NCI-H226 (cell line): ENCODE measurements at places on chromosomes 12 and 14.

DNA sequence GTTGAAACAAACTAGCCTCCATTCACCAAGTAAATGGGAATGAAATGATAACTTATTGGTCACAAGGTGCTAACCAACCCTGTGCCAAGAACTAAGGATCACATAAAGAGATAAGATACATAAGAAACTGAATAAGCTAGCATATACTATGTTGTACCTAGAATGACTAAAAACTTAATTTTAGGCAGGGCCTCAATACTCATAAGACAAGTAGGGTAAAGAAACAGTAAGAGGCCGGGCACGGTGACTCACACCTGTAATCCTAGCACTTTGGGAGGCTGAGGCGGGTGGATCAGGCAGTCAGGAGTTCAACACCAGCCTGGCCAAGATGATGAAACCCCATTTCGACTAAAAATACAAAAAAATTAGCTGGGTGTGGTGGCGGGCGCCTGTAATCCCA, 17.7 kb downstream of the GDF11 start:
- DNase-seq = no peak

- no peak for DNase-seq
These were observed 603.9 kb downstream of the FSCB start for GRCh38 chr14:43903209-43903608.

GRCh38 chr12:52228366-52228765, 4.7 kb upstream of the KRT7 start:
- DNase-seq = no peak

- DNase-seq = no peak
These were observed 422.3 kb downstream of the VRK1 start for GRCh38 chr14:97219431-97220017.

- no peak for DNase-seq
These were observed 59.7 kb downstream of the FUT8 start for GRCh38 chr14:65472189-65472588.

GRCh38 chr12:76848132-76848531, 30.7 kb downstream of the CSRP2 start:
- no peak for DNase-seq

DNA sequence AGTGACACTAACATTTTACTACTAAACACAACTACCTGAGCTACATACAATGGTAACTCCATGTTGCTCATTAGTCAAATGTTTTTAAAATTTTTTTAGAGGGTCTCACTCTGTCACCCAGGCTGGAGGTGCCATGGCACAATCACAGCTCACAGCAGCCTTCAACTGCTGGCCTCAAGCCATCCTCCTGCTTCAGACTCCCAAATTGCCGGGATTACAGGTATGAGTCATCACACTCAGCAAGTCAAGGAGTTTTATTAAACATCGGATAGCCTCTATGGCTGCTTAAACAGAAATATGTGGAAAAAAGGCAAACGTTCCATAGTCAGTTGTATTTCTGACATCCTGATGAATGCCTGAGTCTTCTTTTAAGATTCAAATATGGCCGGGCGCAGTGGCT, 11.1 kb upstream of the NPFF start:
- peak; percentile 34 for DNase-seq

GRCh38 chr12:66984962-66985361, 284.2 kb upstream of the CAND1 start:
- DNase-seq = peak; percentile 76

- DNase-seq = no peak
These were observed 395.8 kb upstream of the FBXO33 start for GRCh38 chr14:39827901-39828655.

DNA sequence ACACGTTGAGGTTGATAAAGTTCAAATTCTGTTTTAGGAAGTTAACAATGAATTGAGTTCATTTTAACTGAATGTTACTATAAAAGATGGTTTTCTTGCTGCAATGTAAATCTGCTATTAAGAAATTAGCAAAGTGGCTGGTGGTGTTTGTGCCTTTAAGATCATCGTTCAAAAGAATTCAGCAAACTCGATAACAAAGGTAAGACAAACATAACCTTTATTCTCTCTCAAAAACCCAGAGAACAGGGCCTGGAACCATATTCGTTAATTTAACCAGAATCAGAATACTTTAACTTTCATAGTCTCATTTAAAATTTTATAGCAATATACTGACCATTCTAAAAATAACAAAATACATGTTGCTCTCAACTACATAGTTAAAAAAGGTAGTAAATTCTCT, 3.4 kb downstream of the TMEM30B start:
- DNase-seq = no peak
